ENCODE measurements at places on chromosomes 1 and 21.

DNA sequence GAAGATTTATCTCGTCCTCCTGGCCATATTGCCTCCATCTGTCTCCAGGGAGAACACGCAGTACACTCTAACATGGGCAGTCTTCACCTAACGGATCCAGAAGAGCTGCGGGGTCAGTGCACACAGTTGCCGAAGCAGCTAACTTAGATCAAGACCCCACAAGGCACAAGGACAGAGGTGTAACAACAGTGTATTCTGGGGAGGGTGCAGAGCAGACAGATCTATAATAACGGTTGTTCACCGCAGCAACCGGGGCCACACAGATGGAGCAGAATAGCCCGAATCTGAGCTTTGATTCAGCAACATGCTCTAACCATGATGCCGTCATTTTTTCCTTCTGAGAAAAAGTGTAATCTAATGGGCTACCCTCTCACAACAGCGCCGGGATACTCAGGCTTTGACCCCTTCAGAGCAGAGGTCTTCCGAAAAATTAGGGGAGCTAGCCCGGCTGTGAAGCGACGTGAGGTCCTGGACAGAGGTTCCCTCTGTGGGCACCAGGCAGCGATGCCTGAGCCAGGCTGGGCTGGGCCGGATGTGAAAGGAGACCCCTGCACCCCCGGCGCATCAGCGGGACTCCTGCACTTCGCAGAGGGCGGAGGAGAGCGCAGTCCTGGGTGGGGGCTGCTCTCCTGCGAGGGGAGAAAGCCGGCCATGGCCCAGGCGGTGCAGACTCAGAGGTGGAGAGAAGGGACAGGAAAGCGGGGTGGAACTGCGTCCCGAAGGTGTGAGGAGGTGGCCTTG lies 57.5 kb downstream of the BCL9 start:
- DNase-seq, result no peak

DNA sequence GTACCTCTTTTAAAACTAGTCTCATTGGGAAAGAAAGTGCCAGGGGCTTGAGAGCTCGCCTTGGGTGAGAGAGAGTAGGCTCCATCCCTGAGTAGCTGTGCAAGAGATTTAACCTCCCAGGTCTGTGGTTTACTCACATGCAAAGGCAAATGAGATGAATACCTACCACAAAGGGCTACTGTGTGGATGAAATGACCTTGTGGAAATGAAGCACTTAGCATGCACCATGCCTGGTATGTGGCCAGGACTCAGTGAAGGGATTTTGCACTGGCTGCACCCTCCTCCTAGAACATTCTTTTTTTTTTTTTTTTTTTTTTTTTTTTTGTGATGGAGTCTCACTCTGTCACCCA lies 120.3 kb downstream of the PROX1 start:
- DNase-seq, result no peak

GRCh38 chr1:239913141-239913585 lies 178.5 kb upstream of the FMN2 start:
- DNase-seq, result no peak

DNA sequence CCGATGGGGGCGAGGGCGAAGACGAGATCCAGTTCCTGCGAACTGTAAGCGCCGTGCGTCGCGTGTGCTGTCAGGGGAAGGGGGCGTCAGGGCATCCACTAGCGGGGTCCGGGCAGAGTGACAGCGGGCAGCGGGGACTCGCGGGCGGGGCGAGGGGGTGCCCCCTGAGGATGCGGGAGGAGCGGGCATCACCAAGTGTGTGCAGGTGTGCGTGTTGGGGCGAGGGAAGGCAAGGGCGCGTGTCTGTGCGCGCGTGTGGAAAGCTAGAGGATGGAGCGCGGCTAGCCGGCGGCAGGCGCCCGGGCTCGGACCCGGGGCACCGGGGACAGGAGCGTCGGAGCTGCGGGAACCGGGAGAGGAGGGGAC lies 525 bp downstream of the RYR2 start:
- no peak for DNase-seq

GRCh38 chr1:70210820-70211219 lies 5.4 kb upstream of the LRRC40 start:
- DNase-seq, result no peak

- no peak for DNase-seq
Observed at GRCh38 chr1:201649761-201650622, 111.1 kb downstream of the NAV1 start.

- no peak for DNase-seq
Observed at GRCh38 chr1:174971902-174972301, 27.8 kb upstream of the CACYBP start.

DNA sequence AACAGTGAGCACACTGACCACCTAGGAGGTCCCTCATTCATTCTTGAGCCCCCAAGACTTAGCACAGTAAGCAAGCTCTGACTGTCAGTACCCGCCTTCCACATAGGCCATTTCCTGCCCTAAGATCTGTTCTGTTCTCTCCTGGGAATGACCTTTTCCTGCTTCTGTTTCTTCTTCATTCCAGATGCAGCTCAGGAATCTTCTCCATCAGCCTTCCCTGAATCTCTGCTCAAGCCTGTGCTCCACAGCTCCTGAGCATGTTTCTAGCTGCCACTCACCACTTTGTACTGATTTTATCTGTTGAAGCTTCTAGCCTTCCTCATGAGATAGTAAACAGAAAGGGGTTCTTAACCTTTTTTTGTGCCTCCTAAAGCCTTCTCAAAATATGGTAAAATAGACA lies 56.6 kb downstream of the ZNF281 start:
- DNase-seq, result no peak

GRCh38 chr1:103002005-103002404 lies 106.3 kb downstream of the COL11A1 start:
- no peak for DNase-seq

- DNase-seq, result no peak
Observed at GRCh38 chr1:108852221-108852975, 4.5 kb downstream of the AKNAD1 start.

GRCh38 chr1:200738327-200738948 lies at the start of gene CAMSAP2:
Gene CAMSAP2, plus strand, starts transcription at chr1:200738893. Its CDS starts 935 bp downstream, at chr1:200739828.
- peak; percentile 52 for DNase-seq

DNA sequence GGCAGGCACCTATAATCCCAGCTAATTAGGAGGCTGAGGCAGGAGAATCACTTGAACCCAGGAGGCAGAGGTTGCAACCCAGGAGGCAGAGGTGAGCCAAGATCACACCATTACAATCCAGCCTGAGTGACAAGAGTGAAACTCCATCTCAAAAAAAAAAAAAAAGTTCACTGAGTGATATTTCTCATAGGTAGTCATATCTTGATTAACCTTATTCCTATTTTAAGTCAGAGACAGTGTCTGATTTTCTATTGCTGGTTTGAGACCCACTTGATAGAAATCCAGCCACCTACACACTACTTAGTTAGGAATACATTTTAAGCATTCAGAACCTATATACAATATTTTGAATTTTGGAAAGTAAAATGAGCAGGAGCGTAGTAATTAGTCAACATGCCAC lies 357.4 kb upstream of the ADGRL2 start:
- no peak for DNase-seq

- DNase-seq, result peak; percentile 43
Observed at GRCh38 chr1:145858238-145858900, 512 bp downstream of the PIAS3 start.

DNA sequence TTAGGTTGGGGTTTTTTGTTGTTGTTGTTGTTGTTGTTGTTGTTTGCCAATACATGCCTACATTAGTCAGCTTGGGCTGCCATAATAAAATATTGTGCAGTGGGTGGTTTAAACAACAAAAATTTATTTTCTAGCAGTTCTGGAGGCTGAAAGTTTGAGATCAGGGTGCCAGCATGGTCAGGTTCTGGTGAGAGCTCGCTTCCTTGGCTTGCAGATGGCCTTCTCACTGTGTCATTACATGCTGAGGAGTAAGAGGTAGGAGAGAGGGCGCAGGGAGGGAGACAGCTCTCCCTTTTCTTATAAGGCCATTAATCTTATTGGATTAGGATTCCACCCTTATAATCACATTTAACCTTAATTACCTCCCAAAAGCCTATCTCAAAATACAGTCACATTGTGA lies 52.7 kb downstream of the DIRAS3 start:
- DNase-seq, result no peak

DNA sequence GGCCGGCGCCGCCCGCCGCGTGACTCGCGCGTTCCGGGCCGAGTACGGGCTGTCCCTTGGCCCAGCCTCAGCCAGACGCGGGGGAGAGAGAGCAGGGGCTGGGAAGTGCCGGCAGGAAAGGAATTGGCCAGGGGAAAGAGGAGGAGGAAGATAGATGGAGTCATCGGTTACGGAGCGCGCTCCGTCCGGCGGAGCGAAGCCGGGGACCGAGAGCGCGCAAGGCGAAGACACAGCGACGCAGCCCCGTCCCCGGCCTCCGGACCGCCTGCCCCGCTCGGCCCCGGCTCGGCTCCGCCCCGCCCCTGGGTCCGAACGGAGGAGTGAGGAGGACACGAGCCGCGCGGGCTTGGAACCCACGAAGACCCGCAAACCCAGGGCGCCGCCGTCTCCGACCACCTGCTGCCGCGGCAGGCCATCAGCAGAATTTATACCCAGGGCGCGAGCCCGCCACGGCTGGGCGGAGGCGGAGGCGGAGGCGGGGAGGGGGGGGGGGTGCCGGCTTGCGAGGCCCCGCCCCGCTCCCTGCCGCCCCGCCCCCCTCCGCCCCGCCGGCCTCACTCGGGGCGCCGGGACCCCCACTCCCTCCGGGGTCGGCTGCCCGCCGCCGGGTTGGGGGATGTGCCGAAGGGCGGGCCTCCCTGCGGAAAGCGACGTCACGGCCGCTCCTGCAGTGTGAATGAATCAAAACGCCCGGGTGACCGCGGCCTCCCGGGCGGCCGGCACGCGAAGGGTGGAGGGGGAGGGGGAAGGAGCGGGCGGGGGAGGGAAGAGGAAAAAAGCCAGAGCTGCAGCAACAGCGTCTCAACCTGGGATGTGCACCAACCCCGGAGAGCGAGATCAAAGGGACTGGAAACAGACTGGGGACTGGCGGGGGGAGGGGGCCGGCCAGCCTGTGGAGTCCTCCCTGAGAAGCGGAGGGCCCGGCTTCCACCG lies at the start of gene LHX4:
Gene LHX4, plus strand, starts transcription at position 782 of the 933 bp plus-strand sequence. CDS start 266 bp downstream, outside the sequence.
- no peak for DNase-seq

GRCh38 chr21:42959728-42960127 lies 14.6 kb upstream of the PKNOX1 start:
- no peak for DNase-seq

- DNase-seq, result no peak
Observed at GRCh38 chr1:68132426-68133130, 82.2 kb upstream of the DIRAS3 start.

- DNase-seq, result no peak
Observed at GRCh38 chr1:92883297-92883696, 51.5 kb downstream of the RPL5 start.

DNA sequence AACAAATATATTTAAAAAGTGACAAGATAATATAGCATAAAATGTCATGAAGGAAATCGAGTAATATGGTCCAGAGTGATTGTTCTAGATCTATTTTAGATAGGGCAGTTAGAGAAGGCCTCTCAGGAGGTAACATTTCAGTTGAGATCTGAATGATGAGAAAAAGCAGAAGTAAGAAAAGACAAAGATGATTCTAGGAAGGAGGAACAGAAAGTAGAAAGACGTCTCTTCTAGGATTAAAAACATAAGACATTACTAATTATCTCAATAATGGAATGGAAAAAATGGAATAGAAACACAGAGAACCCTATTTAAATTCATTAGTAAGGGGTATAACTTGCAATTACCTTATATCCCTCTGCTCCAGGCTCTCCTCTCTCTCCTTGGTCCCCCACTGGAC lies 130.0 kb upstream of the ZNHIT6 start:
- DNase-seq, result no peak

DNA sequence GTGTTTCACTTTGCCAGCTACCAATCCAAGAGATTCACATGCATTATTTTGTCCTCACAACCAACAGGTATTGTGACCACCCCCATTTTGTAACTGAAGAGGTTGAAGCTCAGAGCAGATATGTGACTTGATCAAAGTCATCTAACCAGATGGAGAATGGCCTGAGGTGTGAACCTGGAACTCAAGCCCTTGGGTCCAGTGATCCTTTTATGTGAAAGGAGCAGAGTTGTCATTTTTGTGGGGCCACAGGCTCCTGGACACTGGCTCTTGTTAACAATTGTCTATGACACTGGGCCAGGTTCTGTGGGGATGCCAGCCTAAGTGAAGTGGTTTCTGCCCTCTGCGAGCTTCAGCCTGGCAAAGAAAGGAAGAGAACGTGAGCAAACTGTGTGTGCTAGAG lies 172.6 kb downstream of the ZZZ3 start:
- DNase-seq, result no peak

Measured in stimulated activated CD8-positive, alpha-beta memory T cell treated with anti-CD3 and anti-CD28 coated beads, Interleukin-4, amount 100 ng/mL, for 4 hours (primary cell).